ENCODE measurements at places on chromosomes 7 and 10. TPM values are rescaled to one million over a fixed set of nuclear protein-coding genes. Genes with fewer than 3 reads are reported as not detected.

Gene NPSR1
- not detected for total RNA-seq

Gene FXYD4
- not detected for total RNA-seq

Gene GSDME
- 28.8 TPM for total RNA-seq

Gene EIF5AL1
- total RNA-seq: under 0.01 TPM

Gene MYL10
- not detected for total RNA-seq

Gene BLNK
- 0.25 TPM for total RNA-seq

Gene SYCE1
- 0.74 TPM for total RNA-seq

Gene GPNMB
- total RNA-seq: 4.7 TPM

Gene PRKAR1B
- 87.0 TPM for total RNA-seq

All from temporal lobe (tissue), 4 donors.